Liver (tissue), 10 donors: ENCODE measurements at places on chromosomes 7 and 10. TPM values are rescaled to one million over a fixed set of nuclear protein-coding genes. Genes with fewer than 3 reads are reported as not detected.

- DNase-seq = no peak
Observed at GRCh38 chr10:10361301-10361885, 656.3 kb upstream of the CELF2 start.

- no peak for DNase-seq
Observed at GRCh38 chr10:10818082-10818481, 199.6 kb upstream of the CELF2 start.

DNA sequence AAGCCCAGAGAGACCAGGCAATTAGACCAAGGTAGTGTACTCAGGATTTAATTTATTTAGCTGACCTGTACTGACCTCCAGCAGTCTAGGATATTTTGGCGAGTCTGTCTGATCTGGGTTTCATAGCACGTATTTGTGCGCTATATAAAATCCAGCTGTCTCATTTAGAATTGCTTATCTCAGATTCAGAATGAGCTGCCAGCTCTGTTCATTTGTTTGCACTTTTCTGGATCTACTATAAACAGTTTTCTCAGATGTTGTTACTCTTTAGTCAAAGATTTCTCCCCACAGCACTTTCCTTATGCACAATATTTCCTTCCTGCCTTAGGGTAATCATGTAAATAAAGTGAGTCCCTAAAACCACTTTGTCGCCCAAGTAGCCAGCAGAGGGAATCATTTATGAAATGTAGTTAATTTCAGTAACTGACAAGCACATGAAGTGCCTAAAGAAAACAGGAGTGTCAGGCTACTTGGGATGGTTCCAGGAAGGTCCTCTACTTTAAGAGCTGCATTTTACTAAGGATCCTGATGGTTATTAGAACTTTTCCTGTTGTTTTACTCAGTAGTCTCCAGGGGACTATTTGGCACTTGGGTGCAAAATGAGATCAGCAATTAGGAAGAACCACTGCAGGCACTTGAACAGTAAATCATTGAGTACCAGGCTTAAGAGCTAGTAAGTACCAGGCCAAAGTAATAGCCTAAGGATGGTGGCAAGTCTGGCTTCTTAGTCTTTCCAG, 226.4 kb downstream of the TWIST1 start:
- no peak for DNase-seq

GRCh38 chr7:42236266-42236975, 588 bp downstream of the GLI3 start:
- DNase-seq = no peak

DNA sequence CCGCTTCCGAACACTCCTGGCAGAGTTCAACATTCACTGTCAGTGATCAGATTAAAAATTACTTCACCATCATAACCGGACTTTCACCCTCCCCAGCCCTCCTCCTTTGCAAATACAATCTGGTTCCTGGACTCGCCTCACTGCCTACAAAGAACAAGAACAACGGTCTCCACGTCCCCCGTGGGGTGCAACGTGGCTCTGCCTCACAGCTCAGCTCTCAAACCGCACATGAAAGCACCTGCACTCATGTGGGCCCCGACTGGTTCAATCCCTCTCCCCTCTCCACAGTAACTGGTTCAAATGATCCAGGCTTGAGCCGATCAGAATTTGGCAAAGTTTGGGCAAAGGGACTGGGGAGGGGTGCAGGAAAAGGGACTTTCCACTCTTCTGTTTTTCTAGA, 21.0 kb downstream of the ASB13 start:
- DNase-seq = no peak

GRCh38 chr10:10533437-10533836, 484.2 kb upstream of the CELF2 start:
- DNase-seq = no peak

- DNase-seq = no peak
Observed at GRCh38 chr7:101494602-101495329, 132.1 kb downstream of the COL26A1 start.

DNA sequence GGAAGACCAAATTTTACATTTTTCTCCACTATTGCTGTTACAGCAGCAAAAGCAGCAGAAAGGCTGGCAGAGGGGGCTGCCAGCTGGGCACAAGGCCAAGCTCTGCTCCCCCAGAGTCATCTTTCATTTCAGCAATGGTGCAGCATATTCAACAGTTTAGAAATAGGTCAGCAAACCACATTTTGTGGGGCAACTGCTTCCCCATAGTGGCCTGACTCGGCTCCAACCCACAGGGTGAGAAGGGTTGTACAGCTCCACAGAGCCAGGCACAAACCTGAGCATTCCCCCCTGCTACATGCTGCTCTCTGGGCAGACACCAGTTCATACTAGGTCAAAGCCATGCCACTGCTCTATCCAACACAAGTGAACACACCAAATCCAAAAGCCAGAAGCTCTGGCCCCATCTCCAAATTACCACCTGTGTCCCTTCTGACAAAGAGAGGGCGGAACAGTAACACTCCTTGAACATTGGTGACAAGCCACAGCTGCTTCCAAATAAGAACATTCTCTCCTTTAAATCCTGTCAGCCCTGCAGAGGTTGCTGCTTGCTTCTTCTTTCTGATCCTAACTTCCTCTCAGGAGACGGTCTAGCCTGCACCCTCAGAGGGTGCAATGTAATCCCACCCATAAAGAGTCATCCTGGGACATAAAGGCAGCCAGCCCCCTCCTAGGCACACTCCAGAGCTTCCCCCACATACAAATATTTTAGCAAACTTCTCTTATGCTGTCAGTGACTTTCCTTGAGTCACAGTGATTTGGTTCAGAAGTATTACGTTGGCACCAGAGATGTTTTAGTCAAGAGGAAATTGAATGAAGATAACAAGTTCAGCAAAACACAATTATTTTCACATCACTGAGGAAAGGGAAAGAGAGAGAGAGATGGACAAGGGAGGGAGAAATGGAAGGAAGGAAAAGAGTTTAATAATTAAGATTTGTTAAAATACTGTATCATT, 39.0 kb upstream of the SLIT1 start:
- DNase-seq = no peak

- DNase-seq = peak; percentile 50
Observed at GRCh38 chr10:14032406-14032998, 298.2 kb downstream of the FRMD4A start.

- DNase-seq = no peak
Observed at GRCh38 chr10:11260170-11260569, 242.5 kb downstream of the CELF2 start.

DNA sequence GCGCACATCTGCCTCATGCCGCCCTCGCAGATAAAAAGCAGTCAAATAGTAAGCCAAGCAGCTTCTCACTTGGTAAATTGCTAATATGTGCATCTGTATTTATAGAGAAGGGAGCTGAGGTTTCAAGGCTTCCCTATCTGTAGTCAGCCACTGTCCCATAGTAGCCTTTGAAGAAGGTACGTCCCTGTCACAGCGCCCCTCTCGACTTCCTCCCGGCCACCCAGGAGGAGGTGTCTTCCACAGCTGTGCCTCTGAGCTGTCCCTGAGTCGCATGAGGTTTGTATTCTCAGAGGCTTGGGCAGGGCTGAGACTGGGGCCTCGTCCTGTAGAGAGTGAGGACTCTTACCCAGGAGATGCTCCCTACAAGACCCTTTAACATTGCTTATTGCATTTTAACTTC, 49.0 kb downstream of the SPOCK2 start:
- DNase-seq = no peak

GRCh38 chr10:5512881-5513612, 11.7 kb upstream of the CALML3 start:
- no peak for DNase-seq

DNA sequence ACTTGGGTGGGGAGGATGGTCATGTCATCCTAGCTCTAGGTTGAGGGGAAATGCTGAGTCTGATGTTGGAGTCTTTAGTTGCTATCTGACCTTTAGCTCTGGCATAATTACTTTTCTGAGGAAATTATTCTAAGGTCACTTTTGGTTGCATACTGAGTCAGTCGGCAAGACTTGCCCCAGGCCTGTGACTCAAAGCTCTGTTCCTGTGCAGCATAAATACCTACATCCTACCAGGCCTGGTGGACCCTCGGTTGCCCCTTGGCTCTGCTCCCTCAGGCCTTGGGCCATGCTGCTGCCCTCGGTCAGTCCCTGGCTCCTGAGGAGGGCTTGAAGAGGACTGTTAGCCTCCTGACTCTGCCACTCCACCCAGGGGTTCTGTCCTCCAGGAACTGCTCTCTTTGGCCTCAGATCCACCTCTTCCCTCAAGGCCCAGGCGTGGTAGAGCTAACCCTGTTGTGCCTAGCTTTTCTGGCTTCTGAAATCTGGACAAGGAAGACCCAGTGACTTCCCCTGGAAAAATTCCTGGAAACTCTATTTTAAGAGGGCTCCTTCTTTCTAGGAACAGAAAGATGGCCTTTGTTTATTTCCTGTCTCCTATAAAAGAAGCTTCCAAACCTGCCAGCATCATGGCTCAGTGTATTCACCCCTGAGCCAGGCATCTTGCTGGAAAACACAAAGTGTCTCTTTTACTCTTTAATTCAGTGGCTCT, 71.2 kb downstream of the TMEM178B start:
- no peak for DNase-seq

DNA sequence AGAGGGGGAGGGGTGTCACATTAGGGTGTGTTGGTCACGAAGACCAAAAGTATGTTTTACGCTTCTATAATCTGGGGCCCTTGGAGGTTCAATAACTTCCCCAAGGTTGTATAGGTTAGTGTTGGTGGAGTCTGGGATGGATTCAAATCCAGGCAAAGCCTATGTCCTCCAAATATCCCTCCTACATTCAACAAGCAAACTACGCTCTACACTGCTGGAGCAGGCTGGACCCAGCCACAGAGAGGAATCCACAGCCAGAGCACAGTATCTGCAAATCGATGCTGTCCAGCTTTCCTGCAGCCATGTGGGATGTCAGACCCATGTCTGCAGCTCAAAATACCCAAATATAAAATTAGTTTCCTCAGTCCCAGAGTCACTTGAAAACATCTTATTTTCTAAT, 198.0 kb downstream of the COBL start:
- DNase-seq = no peak

DNA sequence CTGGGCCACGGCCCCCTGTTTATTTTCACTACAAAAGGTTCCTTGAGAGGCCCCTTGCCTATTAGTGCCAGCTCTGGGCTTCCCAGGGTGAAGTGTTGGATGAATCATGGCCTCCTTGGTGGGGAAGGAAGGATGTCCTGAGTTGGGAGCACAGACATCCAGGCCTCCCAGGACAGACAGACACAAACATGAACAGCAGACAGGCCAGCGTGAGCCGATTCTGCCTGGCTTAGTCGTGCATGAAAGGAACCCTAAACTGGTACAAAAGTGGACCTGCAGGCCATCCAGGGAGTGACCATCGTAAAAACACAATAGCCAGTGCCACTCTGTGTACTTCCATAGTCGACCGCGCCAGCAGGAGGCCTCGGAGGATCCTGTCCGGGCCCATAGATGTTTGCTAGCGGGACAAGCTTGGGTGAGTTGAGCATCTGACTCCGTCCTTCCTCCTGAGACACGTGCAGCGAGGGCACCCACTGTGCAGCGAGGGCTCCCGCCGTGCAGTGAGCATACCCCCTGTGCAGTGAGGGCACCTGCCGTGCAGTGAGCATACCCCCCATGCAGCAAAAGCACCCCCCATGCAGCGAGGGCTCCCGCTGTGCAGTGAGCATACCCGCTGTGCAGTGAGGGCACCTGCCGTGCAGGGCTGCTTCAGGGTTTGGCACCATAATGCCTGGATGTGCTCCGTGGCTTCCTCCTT, 51.3 kb upstream of the PRKAR1B start:
- no peak for DNase-seq

- DNase-seq = no peak
Observed at GRCh38 chr10:94409021-94409657, 6.8 kb downstream of the TBC1D12 start.

GRCh38 chr7:96238474-96238873, 83.4 kb downstream of the SLC25A13 start:
- DNase-seq = no peak

DNA sequence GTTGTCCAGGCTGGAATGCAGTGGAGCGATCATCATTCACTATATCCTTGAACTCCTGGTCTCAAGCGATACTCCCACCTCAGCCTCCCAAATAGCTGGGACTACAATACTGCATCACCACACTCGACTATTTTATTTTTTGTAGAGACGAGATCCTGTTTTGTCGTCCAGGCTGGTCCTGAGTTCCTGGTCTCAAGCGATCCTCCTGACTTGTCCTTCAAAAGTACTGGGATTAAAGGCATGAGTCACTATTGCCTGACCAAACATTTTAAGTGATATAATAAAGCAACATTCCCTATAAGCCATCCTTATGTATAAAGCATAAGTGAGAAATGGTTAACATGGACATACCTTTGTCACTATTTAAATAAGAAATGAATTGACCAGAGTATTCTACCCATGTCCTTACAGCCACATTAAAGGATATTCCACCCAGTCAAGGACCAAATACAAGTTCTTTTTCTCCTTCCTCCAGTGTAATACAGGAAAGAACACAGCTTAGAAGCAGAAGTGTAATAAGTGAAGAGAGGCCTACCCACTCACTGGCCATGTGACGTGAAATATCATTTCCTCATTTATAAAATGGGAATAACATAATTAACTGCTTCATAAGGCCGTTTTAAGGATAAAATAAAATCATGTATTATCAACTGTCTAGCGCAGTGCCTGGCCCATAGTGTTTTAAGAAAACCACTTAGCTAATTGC, 82.0 kb downstream of the DOCK4 start:
- no peak for DNase-seq

DNA sequence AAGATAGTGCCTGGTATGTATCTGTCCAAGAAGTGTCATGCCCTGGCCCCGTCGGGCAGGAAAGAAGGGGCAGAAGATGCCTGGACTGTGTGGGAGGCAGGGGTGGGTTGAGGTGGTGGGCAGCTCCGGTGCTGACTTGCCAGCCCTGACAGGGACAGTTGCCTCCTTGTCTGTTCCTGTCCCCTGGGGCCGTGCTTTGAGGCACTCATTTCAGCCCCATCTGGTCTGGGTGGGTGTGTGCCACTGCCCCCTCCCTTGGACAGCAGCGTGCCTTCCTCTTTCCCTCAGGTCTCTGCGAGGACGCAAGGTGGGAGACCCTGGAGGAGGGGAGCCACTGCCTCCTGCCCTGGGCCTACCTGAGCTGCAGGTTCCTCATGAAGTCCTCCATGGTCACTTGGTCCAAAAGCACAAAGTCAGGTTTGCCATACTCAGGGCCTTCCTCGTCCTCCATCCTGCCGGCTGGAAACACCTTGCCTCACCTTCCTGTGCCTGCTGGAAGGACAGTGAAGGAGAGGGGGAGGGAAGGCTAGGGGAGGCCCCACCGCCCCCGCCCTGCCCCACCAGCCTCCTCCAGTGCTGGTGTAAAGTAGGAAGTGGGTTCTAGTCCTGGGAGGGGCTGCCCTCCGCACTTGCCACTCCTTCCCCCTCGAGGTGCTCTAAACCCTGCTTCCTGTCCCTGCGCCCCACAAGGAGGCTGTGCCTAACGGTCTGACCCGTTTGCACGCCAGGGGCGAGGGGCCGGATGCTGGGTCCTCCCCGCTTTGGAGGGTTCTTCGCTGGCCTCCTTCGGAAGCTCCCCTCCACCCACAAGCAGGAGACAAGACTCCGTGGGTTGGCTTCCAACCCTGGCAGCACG, at the start of gene MYO1G:
Gene MYO1G, minus strand, starts transcription at position 505 of the 856 bp plus-strand sequence. Its CDS starts 54 bp downstream, at position 451.
- DNase-seq = no peak

- no peak for DNase-seq
Observed at GRCh38 chr10:46289209-46289810, 2.5 kb downstream of the ANTXRL start.

Gene TAS2R3
- not detected for polyA plus RNA-seq

Gene TMEM225B
- polyA plus RNA-seq = not detected

Gene TAS2R4
- not detected for polyA plus RNA-seq

Gene ERVW-1
- not detected for polyA plus RNA-seq

Gene OR9A2
- polyA plus RNA-seq = not detected

Gene SYT15B
- polyA plus RNA-seq = 0.58 TPM

Gene MYL10
- not detected for polyA plus RNA-seq

Gene CDNF
- polyA plus RNA-seq = 3.1 TPM

Gene MTPN
- 24.8 TPM for polyA plus RNA-seq

Gene LRRC17
- polyA plus RNA-seq = 1.3 TPM

Gene RFC2
- 15.6 TPM for polyA plus RNA-seq

Gene UFSP1
- polyA plus RNA-seq = 3.4 TPM

Gene GIMAP6
- 2.0 TPM for polyA plus RNA-seq
